Stimulated activated CD4-positive, alpha-beta T cell treated with anti-CD3 and anti-CD28 coated beads, Interleukin-4, amount 100 ng/mL, for 48 hours (primary cell): ENCODE measurements at places on chromosomes 1 and 21.
A peak's percentile ranks its signal among the peaks of the same experiment; 100 is the strongest.

DNA sequence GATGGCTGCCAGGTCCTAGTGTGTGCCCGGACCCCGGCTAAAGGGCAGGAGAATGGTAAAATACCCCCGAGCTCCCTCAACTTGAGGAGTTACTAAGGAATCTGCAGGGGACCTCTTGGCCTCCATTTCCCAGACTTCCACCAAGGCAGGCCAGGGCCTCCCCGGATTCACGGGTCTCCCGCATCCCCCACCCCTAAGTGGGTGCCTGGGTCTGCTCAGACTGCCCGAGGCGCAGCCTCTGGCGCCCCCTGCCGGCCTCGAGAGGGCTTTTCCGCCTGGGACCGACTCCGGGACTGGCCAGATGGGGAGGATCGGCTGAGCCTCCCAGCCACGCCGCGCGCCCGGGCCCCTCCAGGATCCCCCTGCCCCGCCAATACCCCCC lies 1.7 kb downstream of the PLEKHG5 start:
- DNase-seq = peak; percentile 71

GRCh38 chr1:56045477-56045876 lies 533.9 kb downstream of the PLPP3 start:
- DNase-seq = no peak

- no peak for DNase-seq
These were observed 122.2 kb upstream of the PRDX6 start for GRCh38 chr1:173354937-173355280.

DNA sequence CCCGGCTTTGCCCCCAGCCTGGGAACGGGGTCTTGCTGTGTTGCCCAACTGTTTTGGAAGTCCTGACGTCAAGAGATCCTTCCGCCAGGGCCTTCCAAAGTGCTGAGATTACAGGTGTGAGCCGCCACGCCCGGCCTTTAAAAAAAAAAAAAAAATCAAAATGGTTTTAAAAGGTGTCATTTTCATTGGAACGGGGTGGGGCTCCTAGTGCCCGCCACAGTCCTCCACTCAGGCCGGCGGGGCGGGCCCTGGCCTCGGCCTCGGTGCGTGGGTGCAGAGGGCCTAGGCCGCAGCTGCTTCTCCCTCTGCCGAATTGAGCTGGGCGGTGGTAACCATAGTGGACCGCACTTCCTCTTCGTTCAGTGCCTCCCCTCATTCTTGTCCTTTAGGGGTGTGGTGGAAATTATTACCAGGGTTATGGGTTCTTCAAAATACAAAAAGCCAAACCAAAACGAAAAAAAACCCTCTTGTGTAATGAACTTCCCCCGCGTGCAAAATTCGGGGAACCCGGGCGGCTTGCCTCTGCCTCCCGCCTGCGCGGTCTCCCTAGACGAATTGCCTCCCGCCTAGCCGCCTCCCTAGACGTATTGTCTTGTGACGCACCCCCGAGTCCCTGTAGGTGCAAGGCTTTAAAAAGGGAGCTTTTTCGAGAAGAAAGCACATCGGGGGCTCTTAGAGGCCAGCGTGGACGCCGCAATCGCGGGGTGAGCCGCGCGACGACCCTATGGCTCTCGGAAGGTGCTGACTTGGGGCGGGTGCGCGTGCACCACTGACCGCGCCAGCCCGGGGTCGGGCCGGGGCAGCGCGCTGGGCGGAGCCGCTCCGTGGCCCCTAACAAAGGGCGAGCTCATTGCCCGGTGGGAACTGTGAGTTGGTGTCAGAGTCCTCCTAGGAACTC lies 10.5 kb upstream of the SPEN start:
- peak; percentile 39 for DNase-seq

GRCh38 chr1:228147768-228148167 lies 2.0 kb upstream of the GJC2 start:
- no peak for DNase-seq

- DNase-seq = no peak
These were observed 5.9 kb downstream of the FOXD2 start for GRCh38 chr1:47443530-47444296.

GRCh38 chr21:37984416-37984815 lies 68.2 kb upstream of the KCNJ6 start:
- no peak for DNase-seq

- no peak for DNase-seq
These were observed 16.7 kb downstream of the USP48 start for GRCh38 chr1:21766210-21766609.

- DNase-seq = no peak
These were observed 125.5 kb downstream of the CRYAA start for GRCh38 chr21:43294194-43294902.

- DNase-seq = no peak
These were observed 5.4 kb upstream of the SLC2A7 start for GRCh38 chr1:9031484-9032259.

- DNase-seq = no peak
These were observed 20.0 kb upstream of the SYDE2 start for GRCh38 chr1:85220756-85221201.

DNA sequence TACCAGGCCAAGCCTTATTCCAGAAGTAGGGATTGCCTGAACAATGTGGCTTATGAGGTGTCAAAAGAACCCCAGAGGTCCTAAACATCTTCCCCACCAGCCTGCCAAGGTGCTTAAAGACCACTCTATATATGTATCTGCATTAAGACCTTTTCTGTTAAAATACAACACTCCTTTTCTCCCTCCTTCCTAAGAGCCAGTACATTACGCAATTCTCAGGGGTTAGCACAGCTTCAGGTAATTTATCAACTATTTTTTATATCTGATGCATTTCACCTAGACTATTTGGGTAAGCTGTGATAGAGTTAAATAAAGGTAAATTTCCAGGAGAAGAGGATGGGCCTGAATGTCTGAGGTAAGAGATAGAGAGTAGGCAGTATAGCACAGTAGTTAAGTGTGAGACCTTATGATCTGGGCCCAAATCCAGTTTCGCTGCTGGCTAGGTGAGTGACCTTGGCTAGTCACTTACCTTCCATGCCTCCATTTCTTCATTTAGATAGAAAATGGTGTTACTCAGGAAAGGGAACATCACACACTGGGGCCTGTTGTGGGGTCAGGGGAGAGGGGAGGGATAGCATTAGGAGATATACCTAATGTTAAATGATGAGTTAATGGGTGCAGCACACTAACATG lies 5.1 kb upstream of the CCN1 start:
- no peak for DNase-seq

DNA sequence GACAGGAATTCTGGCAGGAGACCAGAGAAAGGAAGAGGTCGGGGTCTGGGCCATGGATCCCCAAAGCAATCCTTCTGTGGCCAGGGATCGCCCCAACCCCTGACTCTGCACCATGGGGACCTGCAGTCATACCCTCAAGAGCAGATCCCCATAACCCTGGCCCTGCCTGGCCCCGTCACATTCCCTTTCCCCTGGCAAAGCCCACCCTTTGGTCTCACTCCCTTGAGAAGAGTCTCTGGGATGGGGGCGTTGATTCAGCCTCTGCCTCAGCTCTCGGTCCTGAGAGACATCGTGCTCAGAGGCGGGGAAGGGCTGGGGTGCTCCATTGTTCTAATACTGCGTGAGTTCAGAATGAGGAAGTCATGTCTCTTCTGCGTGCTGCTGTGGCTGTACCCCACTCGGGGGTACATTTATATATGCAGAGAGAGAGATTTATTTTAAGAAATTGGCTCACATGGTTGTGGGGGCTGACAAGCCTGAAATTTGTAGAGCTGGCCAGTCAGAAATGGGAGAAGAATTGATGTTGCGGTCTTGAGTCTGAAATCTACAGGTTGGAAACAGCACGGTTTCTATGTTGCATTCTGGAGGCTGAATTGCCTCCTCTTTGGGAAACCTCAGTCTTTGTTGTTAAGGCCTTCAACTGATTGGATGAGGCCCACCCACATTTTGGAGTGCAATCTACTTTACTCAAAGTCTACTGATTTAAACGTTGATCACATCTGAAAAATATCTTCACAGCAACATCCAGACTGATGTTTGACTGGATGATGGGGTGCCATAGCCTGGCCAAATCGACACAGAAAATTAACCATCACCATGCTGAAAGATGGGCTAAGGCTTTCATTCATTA lies 4.2 kb upstream of the PADI2 start:
- no peak for DNase-seq

DNA sequence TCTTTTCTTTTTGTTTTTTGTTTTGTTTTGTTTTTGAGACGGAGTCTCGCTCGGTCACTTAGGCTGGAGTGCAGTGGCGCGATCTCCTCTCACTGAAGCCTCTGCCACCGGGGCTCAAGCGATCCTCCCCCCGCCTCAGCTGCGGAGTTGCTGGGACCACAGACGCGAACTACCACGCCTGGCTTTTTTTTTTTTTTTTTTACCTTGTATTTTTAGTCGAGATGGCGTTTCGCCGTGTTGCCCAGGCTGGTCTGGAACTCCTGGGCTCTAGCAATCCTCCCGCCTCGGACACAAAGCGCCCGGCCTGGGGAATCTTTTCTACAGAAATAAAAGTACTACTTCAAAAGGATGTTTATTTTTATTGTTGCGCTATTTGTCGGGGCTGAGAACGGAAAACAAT lies 1.1 kb upstream of the SETDB1 start:
- no peak for DNase-seq

GRCh38 chr1:172533513-172534151 lies 682 bp downstream of the SUCO start:
- peak; percentile 16 for DNase-seq

DNA sequence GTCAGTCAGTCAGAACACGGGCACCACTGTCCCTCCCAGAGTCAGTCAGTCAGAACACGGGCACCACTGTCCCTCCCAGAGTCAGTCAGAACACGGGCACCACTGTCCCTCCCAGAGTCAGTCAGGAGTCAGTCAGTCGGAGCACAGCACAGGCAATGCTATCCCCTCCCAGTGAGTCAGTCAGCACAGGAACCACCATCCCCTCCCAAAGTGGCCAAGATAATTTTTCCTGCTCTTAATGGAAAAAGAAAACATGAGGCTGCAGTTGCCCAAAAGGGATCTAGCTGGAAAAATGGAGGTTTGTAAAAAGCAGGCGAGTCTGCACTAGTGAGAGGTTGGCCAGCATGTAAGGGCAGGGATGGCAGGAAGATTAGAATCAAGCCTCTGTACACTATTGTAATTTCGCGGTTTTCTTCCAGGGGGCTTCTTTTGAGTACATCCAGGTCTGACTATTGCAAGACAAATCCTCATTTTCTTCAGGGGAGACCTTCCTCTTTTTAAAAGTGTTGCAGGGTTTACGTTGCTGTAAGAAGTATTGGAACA lies 213.8 kb downstream of the SIPA1L2 start:
- no peak for DNase-seq

- no peak for DNase-seq
These were observed 213.2 kb upstream of the JUN start for GRCh38 chr1:58997060-58997411.

GRCh38 chr1:239858057-239858456 lies 233.6 kb upstream of the FMN2 start:
- DNase-seq = no peak

DNA sequence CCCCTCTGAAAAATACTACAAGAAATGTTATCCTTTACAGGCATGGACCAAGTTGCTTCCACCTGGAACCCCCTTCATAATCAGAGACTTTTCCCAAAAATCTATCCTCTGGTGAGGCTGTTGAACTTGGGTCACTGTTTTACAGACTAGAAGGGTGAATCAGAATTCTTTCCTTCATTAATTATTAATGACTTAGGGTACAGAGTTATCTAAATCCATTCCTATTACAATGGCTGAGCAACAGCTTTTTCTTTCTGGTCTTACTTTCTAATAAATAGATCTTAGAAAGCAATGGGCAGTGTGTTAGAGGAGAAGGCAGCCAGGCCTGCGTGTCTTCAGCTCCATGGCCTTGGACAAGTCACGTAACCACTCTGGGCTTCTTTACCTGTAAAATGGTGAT lies 284.2 kb downstream of the ZNF648 start:
- no peak for DNase-seq

DNA sequence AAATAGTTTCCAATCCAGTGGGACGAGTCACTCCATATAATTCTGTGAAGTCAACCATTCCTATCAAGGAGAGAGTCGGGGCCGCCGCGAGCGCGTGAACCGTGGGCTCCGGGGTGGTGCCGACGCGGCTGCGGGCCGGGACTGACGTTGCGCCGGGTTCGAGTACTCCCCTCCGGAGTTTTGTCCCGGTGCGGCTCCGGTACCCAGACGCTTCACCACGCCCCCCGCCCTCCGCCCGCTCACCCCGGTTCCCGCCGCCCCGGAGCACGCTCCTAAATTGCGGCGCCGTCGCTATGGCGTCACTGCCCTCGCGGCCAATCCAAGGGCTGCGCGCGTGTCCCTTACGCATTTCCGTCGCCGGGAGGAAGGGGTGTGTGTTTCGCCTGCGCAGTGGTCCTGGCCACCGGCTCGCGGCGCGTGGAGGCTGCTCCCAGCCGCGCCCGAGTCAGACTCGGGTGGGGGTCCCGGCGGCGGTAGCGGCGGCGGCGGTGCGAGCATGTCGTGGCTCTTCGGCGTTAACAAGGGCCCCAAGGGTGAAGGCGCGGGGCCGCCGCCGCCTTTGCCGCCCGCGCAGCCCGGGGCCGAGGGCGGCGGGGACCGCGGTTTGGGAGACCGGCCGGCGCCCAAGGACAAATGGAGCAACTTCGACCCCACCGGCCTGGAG lies at the start of gene ATAD3B:
TSS of gene ATAD3B (plus strand) at position 377 of the 664 bp plus-strand sequence. CDS start at position 497, 120 bp downstream.
- peak; percentile 95 for DNase-seq

GRCh38 chr21:40540216-40540615 lies 306.7 kb downstream of the DSCAM start:
- DNase-seq = no peak

- DNase-seq = no peak
These were observed 36.8 kb downstream of the RAB3GAP2 start for GRCh38 chr1:220235462-220235861.

DNA sequence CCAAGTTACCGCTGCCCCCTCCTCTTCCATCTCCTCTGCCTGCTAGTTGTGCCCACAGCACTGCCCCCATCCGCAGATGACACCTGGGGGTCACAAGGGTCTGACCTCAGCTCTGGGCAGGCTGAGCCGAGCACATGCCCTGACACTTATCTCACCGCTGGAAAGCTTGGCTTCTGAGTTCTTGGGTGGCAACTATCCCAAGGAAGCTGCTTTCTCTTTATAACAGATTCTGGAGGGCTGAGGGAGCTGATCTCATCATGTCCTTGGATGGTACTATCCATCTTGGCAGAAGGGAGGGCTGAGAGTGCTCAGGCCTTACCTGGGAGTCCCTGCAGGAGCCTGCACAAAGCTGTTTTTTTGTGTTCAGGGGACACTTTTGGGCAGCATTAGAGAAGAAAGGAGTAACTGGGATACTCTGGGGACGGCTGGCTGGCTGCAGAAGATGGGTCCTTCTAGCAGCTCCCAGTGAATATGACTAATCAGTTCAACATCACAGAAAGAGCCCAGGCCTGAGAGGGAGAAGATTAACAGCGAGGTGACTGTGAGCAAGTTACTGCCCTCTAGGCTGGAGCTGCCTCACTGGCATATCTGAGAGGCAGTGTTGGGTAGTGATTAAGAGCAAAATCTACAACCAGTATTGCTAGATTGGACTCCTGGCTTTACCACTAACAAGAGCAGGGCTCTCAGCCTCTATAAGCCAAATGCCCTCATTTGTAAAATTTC lies 71.6 kb downstream of the PLXNA2 start:
- DNase-seq = no peak

DNA sequence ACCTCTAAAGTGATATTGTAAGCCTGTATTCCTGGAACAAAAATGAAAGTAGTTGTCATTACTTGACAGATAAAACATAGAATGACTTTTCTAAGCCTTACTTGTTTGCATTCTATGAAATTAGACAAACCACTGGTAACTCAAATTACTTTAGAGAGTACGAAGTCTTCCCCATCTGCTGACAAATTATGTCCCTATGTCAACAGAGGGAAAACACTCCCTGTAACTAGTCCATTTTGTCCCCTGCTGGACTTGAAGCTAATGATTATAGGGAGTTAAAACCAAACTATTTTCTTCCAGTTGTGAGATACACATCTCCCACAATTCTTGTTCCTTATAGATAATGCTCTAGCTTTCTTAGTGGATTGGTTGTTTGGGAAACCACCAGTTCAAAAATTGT lies 39.6 kb downstream of the GREM2 start:
- no peak for DNase-seq

- no peak for DNase-seq
These were observed at the start of gene ETV3L for GRCh38 chr1:157099633-157100009. Gene ETV3L, minus strand, starts transcription at chr1:157099808. Its CDS starts 285 bp downstream, at chr1:157099523.
